ENCODE measurements at places on chromosomes 1 and 21.

GRCh38 chr1:155320661-155321617, at the start of gene RUSC1:
Gene RUSC1 (plus strand): TSS chr1:155320894. CDS start chr1:155321774, 880 bp downstream.
- peak; percentile 53 for DNase-seq

DNA sequence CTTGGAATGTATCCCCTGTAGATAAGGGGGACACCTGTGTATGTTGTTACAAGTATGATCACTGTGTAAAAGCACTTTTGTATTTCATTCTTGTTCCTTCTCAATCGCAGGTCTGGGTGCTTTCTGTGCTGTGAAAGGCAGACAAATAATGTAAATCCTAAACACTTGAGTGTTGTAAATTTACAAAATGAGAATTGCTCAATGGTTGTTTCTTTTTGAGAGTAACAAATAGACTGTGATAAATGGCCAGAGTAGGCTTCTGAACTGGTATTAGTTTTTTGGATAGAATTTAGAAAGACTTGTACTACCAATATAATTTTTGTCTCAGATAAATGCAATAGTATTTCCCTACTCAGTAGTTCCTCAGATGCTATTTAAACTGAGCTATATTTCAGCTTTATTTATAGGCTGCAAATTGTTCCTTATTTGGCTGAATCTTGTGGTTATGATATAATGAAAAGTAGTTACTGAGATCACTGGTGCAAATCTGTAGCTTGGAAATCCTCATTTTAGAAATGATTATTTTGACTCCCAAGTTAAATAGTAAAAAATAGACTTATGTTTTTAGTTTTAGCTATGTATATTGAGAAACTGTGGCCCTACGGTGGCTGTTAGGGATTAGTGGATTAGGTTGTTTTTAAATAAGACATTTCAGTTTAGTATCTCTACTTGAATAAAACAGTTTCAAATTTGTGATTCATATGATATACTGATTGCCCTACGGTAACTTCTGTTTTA, 9.2 kb downstream of the BACH1 start:
- DNase-seq, result no peak

DNA sequence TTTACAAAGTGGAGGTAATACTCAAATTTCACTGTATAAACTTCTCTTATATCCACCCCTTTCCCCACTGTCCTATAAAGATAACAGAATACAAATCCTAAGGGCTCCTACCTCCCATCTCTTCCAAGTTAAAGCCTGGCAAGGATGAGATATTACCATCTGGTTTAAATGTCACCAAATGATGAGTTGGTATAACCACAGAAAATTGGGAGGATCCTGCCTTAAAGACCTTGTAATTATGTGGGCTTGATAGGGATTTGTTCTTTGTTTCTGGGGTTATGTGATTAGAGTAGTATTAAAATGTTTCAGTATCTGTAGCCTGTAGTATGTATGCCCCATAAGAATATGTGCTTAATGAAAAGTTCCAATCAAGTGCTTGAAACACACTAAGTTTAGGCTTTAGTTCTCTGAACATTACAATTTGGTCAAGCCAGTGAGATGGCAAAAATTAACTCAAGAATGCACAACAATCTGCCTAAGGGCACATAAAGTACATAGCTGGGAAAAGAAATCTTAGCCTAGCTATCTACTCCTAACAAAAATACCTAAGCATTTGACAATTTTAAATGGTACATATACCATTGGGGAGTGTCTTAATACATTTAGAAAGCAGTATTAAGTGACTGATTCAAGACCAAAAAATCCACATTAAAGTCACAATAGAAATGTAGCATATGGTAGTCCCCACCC, 14.0 kb downstream of the KDM5B start:
- no peak for DNase-seq

- DNase-seq, result no peak
Measured at GRCh38 chr1:147185432-147185831, 13.2 kb upstream of the PRKAB2 start.

- peak; percentile 60 for DNase-seq
Measured at GRCh38 chr1:192518700-192519099, 56.9 kb upstream of the RGS1 start.
